ENCODE measurements at places on chromosomes 16 and 17.

GRCh38 chr16:51666821-51667220 is 515.8 kb upstream of the SALL1 start:
- DNase-seq = no peak

DNA sequence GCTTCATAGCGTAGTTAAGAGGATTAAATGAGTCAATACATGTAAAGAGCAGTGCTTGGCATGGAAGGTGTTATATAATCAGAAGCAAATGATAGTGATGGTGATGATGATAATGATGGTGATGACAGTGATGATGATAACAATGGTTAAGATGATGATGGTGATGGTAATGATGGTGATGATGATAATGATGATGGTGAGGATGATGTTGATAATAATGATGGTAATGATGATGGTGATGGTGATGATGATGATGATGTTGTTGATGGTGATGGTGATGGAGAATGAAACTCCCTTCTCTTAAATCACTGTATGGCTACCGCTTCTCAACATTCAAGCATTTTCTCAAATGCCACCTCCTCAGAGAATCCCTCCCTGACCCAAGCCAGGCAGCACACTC is 190.5 kb downstream of the TMEM132E start:
- DNase-seq = no peak

GRCh38 chr17:55152236-55152635 is 112.5 kb upstream of the HLF start:
- no peak for DNase-seq

GRCh38 chr16:65579050-65579449 is 457.2 kb upstream of the CDH11 start:
- DNase-seq = no peak

- no peak for DNase-seq
These were observed 22.5 kb upstream of the ENGASE start for GRCh38 chr17:79052131-79052530.

- DNase-seq = no peak
These were observed 19.2 kb downstream of the CDH3 start for GRCh38 chr16:68664297-68664696.

GRCh38 chr17:31562376-31562840 is 170.9 kb downstream of the RAB11FIP4 start:
- DNase-seq = no peak

GRCh38 chr17:78249818-78250806 is 18.7 kb downstream of the TMEM235 start:
- DNase-seq = no peak

DNA sequence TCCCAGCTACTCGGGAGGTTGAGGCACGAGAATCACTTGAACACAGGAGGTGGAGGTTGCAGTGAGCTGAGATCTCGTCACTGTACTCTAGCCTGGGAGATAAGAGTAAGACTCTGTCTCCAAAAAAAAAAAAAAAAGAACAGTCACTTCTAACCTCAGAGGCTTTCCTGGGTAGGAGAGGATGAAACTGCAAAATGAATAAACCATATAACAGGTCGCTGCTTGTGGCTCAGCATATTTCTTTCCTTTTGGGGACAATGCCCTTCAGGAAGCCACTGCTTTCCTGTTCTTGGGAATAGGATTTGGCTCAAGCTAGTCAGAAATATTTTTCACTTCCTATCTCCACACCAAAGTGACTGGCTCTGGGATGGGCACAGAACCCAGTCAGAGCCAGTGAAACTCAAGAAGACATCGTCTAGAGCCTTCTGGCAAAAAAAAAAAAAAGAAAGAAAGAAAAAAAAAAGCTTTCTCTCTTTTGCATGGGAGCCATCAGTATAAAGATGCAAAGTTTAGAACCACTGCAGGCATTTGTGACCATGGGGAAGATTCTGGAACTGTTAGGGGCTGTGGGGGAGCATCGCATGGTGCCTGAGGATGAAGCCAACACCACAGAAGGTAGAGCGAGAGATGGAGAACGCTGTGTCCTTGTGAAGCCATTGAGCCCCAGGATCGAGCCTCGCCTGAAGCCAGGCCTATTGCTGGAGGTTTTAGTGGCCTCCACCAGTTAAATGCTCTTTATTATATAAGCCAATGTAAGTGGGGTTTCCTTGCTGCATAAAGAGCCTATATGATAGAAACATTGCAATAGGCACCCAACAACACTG is 71.8 kb upstream of the MRTFB start:
- DNase-seq = no peak

DNA sequence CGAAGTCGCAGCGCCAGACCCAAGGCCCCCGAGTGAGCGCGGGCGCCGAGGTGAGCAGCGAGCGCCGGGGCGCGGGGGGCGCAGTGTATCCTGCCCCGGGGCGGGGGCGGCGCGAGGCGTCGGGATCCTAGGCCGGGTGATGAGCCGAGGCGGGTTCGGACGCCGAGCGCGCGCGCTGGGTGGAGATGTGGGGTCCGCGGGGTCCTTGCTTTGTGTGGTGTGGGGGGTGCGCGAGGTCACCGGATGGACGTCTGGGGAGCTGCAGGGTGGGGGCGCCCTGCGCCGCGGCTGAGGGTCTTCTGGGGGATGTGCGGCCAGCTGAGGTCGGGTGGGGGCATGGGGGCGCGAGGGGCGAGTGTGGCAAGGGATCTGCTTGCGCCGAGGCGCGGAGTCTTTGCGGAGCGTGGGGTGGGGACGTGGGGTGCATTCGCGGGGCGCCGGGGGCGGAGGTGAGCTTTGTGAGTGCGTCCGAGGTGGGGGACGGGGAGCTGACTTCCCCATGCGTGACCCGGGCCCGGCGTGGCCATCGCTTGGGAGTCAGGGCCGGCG is 560 bp downstream of the RAI1 start:
- peak; percentile 77 for DNase-seq

GRCh38 chr17:63983320-63983719 is 10.6 kb upstream of the SCN4A start:
- DNase-seq = no peak

- peak; percentile 5 for DNase-seq
These were observed 35.4 kb downstream of the OR1D5 start for GRCh38 chr17:3027786-3028532.

- peak; percentile 83 for DNase-seq
These were observed 3.7 kb downstream of the SLC52A1 start for GRCh38 chr17:5031365-5032082.

DNA sequence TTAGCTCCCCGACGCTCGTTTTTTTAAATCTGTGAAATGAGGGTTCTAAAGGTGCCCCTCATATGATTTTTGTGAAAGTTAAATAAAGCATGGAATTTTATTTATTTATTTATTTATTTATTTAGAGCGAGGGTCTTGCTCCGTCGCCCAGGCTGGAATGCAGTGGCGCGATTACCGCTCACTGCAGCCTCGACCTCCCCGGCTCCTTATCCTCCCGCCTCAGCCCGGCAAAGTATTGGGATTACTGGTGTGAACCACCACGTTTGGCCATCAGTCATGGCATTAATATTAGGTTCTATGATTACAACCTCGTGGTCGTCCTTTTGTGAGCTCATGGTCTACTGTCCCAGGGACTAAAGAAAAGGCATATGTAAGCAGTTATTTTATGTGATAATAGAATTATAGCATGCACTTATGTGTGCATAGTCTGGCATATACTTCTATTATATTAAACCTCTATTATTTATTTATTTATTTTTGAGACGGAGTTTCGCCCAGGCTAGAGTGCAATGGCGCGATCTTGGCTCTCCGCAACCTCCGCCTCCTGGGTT is 557 bp upstream of the LUC7L start:
- DNase-seq = no peak

GRCh38 chr17:39194089-39194984 is 3.1 kb downstream of the CACNB1 start:
- no peak for DNase-seq

- no peak for DNase-seq
These were observed 8.8 kb upstream of the MPRIP start for GRCh38 chr17:17033466-17033865.

- no peak for DNase-seq
These were observed 85.3 kb downstream of the HAPSTR1 start for GRCh38 chr16:9176547-9177418.

- DNase-seq = no peak
These were observed 424.7 kb downstream of the WWOX start for GRCh38 chr16:78524066-78524595.

DNA sequence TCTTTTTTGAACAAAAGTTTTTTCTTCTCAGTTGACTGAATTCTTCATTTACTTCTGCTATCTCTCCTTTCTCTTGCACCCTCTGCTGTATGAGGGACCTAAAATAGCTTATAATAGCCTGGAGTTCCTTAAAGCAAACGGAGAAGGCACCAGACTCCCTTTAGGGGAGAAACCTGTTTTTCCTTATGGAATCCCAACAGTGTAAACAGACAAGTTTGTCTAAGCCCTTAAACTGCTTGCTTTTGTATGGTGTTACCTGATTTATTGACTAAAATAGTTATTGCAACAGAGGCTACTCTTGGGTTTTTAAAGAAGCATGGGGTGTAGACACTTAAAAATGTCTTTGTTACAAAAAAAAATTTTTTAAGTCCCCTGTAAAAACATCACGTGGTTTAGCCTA is 12.9 kb upstream of the TRIM25 start:
- DNase-seq = no peak

DNA sequence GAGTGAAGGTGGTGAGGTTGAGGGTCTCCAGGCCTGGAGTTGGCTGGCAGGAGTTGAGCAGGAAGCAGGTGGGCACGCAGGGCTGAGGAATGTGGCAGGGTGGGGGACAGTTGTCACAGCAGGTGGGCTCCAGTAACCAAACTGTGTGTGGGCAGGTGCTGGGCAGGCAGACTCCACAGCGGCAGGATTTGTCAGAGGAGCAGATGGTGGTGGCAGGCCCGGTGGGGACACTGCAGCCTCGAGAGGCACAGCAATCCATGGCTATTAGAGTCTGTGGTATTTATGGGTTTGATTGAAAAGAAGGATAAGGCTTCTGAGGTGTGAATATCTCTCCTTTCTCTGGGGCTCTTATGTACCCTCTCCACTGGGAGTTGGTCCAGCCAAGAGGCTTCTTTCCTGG is at the start of gene KRTAP3-3:
Gene KRTAP3-3, minus strand, starts transcription at position 326 of the 400 bp plus-strand sequence. Its CDS starts 67 bp downstream, at position 259.
- DNase-seq = no peak

DNA sequence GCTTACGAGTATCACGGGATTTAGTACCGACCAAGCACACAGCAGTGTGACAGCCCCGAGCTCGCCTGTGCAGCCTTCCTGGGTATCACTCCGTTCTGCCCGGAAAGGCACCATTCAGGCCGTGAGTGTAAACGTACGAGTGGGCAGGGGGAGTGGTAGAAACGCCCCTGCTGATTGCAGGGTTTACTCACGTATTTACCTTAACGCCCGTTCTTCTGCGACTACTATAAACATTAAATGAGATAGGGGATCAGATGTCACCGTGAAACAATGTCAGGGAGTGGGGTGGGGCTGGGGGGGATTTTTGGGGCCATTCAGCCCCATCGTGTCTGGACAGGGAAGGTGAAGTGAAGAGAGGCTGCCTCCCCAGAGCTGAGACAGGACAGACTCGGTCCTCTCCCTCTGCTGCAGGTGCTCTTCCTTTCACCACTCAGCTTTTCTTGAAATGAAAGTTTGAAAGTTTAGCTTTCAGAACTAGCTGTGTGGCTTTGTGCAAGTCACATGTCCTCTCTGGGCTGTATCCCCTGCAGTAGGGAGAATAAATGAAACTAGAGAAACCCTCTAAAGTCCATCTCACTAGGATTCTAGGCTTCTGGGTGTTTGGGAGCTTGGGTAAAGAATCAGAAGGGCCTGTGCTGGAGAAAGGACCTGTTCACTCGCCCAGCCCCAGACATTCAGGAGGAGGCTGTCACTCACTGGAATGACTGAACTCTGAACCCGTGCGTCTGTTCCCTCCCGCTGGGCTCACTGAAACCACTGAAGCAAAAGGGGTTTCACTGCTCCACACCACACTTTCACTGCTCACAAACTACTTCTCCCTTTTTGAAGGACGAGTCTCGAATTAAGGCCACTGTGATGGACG is 66.7 kb downstream of the RPA1 start:
- no peak for DNase-seq

DNA sequence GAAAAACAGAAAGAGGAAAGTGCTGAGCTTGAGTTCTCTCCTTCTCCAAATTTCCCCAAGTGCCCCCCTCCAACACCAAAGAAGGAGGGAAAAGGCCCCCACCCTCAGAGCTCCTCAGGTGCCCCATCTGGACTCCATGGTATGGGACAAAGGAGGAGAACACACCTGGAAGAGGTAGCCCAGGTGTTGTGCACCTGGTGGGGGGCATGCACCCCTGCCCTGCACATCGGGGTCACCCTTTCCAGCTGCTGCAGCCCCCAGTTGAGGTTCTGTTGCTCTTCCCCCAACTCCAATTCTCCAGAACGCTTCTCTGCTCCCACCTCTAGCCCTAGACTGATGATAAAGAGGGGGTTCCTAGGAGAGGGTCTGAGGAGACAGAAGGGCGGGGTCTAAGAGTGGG is 3.0 kb upstream of the COL1A1 start:
- peak; percentile 3 for DNase-seq

- no peak for DNase-seq
These were observed 4.4 kb downstream of the KDM6B start for GRCh38 chr17:7838090-7839075.

DNA sequence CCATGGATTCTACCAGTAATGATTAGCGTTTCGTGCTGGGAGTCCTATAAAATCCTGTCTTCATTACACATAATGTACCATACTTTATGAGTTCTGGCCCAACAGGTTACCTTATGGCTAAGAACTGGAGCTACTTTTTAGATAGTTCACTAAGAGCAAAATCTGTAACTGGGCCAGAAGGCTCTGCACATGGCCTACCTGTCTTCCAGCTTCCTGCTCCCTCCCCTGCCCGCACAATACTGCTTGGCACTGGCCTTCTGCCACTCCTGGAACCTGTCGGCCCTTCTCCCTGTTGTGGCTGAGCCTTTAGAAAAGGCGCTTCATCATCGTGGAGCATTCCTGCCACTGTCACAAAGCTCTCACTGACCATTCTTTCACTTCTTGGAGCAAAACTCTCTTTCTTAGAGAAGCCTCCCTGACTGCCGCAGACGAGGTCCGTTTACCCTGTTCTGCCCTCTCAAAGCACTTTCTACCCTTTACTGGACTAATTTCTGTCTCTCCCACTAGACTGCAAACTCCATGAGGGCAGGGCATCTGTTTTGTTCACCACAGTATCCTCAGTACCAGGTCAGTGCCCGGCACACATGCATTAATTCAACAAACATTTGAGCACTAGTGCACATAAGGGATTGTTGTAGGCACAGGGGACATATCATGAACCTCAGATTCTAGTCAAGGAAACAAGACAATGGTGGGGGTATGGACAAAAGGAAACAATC is 116.5 kb downstream of the PARN start:
- no peak for DNase-seq

- no peak for DNase-seq
These were observed 238.1 kb downstream of the ZNF423 start for GRCh38 chr16:49617710-49618330.

- no peak for DNase-seq
These were observed 18.0 kb downstream of the SLC47A1 start for GRCh38 chr17:19551591-19552148.

All from Peyer's patch (tissue), 4 donors.